ENCODE measurements at places on chromosomes 4 and X.

DNA sequence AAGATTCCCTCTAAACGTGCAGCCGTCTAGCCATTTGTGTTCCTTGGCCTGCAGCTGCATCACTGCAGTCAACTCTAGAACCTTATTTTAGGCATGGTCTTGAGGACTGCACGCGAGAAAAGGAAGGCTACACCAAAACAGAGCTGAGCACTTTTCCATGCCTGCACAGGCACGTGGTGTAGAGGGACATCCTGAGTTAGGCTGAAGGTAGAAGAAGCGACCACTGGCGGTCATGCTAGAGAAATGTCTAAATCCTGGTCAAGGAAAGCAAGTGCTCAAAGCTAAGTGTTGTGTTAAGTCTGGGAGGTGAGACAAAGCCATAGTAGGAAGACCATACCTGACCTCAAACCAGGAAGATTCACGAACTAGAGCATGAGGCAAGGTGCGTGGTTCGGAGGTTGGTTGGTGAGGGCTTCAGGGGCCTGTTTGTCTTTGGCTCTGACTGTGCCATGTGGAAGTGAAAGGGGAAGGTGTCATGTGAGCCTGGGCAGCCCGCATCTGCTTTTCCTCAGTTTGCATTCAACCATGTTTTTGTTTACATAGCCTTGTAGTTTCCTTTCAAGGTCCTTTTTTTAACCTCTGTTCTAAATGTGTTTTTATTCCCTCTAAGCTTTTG lies 203.8 kb downstream of the AASDH start:
- peak; percentile 13 for DNase-seq

DNA sequence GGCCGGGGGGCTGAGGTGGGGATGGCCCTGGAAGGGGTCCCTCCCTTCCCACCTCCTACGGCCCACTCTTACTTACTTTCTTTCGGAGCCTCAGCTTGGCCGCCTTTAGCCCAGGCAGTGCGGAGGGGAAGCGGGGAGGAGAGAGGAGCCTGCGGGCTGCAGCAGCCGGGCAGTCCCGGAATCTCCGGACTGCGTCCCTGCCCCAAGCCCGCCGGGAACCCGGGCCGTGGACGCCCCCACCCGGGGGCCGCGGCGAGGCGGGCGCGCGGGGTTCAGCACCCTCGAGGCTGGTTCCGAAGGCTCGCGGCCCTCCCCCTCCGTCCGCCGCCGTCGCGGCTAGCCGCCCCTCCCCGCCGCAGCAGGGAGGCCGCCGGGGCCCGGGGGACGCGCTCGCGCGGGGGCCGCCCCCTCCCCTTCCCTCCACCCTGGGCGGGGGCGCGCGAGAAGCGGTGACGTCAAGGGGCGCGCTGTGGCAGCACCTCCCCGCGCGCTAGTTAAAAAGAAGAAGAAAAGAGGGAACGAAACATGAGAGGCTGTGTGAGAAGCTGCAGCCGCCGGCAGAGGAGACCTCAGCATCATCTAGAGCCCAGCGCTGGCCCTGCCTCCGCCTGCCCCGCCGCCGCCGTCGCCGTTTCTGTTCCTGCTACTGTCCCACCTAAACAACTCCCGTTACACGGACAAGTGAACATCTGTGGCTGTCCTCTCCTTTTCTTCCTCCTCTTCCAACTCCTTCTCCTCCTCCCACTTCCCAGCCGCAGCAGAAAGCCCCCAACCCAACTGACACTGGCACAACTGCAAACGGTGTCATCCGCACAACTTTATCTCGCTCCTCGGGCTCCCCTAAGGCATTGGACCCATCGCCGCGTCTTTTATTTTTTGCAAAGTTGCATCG lies at the start of gene HHIP:
Gene HHIP (plus strand): TSS at position 526 of the 892 bp plus-strand sequence. CDS start 520 bp downstream, outside the sequence.
- DNase-seq, result peak; percentile 31

- no peak for DNase-seq
Measured at GRCh38 chrX:88424071-88424470, 323.0 kb upstream of the CPXCR1 start.

- DNase-seq, result no peak
Measured at GRCh38 chr4:39124885-39125599, 57.3 kb upstream of the WDR19 start.

DNA sequence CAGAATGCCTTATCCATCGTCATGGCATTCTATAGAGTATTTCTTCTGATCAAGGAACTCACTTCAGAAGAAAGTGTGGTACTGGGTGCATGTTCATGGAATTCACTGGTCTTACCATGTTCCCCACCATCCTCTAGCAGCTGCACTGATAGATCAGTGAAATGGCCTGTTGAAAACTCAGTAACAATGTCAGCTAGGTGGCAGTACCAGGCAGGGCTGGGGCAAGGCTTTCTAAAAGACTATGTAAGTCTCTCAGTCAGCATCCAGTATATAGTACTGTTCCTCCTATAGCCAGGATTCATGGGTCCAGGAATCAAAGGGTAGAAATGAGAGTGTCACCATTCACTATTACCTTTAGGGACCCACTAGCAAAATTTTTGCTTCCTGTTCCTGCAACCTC lies 15.8 kb upstream of the LDB2 start:
- no peak for DNase-seq

DNA sequence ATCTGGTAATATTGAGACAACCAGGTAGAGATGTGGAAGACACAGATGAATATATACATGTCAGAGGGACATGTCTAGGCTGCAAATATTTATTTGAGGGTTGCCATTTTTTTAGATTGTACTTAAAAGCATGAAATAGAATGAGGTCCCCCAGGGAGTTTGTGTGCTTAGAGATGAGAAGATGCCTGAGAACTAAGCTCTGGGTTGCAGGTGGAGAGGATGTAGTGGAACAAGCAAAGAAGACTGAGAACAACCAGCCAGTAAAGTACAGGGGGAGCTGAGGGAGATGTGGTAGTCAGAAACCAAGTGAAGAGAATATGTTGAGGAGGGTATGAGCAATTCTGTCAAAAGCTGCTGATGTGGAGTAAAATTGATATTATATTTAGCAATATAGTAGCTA lies 95.6 kb upstream of the UNC5C start:
- DNase-seq, result no peak

DNA sequence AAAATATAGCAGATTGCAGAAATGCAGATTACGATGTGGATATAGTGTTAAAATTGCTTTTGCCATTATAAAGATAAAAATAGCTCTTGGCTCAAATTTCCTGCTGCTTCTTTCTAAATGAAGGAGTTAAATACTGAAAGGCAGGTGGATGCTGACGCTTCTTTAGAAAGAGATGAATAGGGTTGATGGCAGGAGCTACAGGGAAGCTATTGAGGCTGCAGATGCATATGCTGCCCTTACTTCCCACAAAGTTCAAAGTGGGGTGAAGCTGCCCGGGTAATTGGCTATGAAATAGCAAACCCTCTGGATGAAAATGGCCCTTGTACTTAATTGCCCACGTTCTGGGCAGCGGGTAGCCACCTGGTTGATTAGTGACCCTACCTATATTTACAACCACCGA lies 379.5 kb downstream of the ZIC3 start:
- DNase-seq, result no peak
